Hematopoietic multipotent progenitor cell (in vitro differentiated cells): ENCODE measurements at places on chromosomes 7 and 10. TPM values are rescaled to one million over a fixed set of nuclear protein-coding genes. Genes with fewer than 3 reads are reported as not detected.
A peak's percentile ranks its signal among the peaks of the same experiment; 100 is the strongest.

DNA sequence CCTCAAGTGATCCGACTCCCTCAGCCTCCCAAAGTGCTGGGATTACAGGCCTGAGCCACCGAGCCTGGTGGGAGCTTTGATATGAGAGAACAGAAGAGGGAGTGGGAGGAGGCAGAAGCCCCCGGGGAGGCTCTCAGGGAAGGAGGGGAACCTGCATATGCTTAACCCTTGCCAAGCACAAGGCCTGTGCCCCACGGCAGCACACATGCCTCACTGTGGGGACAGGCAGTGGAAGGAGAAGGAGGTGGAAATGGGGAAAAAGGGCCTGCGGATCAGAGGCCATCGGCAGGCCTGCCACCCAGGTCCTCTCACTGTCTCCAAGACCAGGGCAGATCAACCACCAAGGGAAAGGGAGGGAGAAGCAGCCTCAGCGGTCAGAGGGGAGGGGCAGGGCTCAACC lies 7.2 kb upstream of the GRID1 start:
- DNase-seq = no peak

GRCh38 chr10:51255381-51255780 lies 181.1 kb downstream of the PRKG1 start:
- no peak for DNase-seq

GRCh38 chr7:102425639-102426267 lies 7.6 kb upstream of the ORAI2 start:
- DNase-seq = peak; percentile 88

GRCh38 chr10:8719971-8720370 lies 665.5 kb downstream of the GATA3 start:
- DNase-seq = no peak

GRCh38 chr10:121976607-121977006 lies 1.6 kb upstream of the NSMCE4A start:
- no peak for DNase-seq

DNA sequence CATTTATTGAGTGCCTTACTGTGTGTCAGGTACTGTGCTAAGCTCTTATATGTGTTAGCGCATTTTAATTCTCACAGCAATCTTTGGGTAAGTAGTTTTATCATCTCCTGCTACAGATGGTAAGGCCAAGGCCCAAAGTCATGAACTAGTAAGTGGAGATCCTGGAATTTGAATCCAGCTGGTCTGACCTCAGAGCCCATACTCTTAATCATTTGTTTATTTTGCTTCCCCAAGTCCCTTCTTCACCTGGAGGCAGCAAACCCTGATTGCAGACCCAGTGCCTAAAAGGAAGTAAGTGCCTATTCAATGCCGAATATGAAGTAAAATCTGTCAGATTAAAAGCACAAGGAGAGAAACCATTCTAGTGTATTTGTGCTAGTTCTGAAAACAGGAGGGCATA lies 182.9 kb upstream of the TCF7L2 start:
- DNase-seq = no peak

DNA sequence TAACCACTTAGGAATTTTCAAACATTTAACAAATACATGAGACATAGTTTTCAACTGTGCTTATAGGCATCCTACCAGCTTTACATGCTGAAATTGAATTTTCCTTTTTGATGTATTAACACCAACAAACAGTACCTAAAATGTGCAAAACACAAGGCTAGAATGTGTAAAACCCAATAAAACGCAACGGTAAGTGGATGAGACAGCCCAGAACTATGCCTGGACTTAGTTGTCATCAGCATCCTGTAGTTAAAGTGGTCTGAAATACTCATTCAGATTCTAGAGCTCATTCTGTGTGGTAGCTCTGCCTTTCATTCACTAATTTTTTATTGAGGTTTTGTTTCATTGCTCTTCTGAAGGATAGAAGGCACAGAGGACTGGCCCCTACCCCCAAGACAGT lies 137.1 kb downstream of the BMPER start:
- DNase-seq = no peak

DNA sequence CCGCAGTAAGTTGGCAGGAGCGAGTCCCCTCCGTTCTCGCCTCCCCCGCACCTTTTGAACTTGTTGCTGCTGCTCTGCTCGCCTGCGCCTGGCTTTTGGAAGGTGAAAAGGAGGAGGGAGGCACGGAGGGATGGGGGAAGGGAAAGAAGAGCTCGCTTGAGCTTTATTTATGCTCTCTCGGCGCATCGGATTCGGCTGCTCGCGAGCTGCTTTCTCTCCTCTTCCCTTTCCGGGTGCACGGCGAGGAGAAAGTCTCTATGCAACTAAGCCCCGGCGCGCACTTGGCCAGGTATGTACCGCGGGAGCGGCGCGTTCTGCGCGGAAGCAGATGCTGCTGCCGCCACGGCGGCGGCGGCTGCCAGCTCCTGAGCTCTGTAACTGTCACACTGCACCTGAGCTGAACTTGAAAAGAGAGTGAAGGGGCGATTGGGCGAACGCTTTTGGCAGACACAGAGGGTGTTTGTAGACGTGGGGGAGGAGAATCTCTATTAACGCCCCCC lies 551 bp downstream of the KCND2 start:
- DNase-seq = peak; percentile 29

- DNase-seq = no peak
These were observed 71.0 kb downstream of the GNAT3 start for GRCh38 chr7:80440883-80441282.

DNA sequence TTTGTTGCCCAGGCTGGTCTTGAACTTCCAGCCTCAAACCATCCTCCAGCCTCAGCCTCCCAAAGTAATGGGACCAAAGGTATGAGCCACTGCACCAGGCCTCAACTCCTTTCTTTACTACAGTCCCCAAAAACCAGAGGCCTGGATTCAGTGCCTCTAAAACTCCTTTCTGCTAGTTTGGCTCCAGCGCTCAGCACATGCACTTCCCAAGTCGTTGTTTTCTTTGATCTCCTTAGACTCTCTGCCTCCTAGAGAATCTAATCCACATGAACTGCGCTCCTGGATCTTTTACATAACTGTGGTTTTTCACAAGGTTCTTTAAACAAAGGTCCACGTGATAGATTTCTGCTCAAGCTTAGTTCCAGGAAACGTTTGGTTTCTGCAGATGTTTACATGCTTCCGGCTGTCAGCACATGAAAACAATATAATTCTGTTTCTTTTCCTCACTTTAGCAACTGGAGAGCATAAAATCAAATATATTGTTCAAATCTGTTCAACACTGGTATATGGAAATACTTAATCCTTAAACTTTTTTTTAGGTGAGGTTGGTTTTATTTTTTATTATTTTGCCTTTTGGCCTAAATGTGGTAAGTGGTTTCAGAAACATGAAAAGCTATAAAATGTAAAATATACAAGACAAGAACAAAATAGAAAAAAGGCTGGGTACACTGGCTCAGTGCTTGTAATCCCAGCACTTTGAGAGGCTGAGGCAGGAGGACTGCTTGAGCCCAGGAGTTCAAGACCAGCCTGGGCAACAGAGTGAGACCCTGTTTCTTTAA lies 270.5 kb upstream of the MKLN1 start:
- peak; percentile 93 for DNase-seq

DNA sequence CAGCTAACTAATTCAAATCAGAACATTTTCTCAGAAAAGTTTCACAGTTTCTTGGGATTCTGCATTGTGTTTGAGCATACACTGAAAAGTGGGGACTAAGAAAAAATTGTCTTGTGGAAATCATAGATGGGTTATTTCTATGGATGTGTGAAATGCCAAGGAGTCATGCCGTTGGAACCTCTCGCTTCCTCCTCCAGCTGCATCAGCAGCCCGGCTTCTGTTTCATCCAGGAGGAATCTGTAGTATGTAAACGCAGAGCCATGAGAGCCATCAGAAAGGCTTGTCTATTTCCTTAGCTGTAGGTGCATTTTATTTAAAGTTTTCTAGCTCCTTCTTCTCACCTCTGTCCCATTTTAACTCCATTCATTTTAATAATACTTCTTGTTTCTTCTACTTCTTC lies 1144.1 kb downstream of the GATA3 start:
- no peak for DNase-seq

The ACHE gene
- 0.27 TPM for total RNA-seq

The CALD1 gene
- total RNA-seq = under 0.01 TPM

The ARMC10 gene
- 23.2 TPM for total RNA-seq

The RNLS gene
- total RNA-seq = 8.6 TPM

The ANKRD2 gene
- total RNA-seq = not detected

The LLCFC1 gene
- not detected for total RNA-seq

The STEAP2 gene
- under 0.01 TPM for total RNA-seq

The OR2A12 gene
- total RNA-seq = not detected

The SLC18A3 gene
- under 0.01 TPM for total RNA-seq

The ZNF786 gene
- 13.2 TPM for total RNA-seq

The PRLHR gene
- total RNA-seq = not detected

The CALML3 gene
- total RNA-seq = not detected

The SUGCT gene
- 0.81 TPM for total RNA-seq
